Erythroblast (primary cell): ENCODE measurements at places on chromosomes 4 and X.

DNA sequence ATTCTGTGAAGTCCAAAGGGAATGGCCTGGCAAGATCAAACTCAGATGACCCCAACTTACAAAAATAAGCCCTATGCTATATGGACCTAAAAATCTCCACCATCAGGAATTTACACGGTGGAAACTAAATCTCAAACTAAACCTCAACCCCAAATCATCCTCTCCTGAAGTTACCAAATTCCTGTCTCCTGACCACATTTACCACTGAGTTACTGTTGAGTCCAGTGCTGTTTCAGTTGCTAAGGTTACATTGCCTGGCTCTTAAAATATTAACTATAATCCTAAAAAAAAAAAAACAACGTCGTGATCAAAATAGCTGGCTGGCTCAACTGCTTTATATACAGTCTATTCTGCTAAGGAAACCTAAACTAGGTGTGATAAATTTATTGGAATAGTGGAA, 315.2 kb upstream of the SLIT2 start:
- no peak for DNase-seq

DNA sequence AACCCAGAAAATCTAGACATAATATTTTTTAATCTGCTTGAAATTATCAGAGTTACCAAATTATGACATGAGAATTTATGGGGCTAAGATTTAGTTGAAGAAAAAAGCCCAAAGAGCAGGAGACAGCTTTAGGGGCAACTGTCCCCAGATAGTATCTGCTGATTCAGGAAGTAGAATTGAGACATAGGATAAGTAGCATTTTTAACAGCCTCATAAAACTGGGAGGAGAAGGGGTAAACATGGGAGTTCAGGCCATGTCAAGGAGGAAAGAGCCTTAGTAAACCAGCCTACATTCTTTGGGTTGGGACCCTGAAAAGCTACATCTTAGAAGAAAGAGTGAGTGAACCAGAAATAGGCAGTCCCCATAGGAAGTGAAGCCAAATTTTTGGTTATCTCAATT, 9.7 kb upstream of the RAB28 start:
- no peak for DNase-seq

GRCh38 chrX:16005917-16006316, 117.4 kb upstream of the GRPR start:
- no peak for DNase-seq

DNA sequence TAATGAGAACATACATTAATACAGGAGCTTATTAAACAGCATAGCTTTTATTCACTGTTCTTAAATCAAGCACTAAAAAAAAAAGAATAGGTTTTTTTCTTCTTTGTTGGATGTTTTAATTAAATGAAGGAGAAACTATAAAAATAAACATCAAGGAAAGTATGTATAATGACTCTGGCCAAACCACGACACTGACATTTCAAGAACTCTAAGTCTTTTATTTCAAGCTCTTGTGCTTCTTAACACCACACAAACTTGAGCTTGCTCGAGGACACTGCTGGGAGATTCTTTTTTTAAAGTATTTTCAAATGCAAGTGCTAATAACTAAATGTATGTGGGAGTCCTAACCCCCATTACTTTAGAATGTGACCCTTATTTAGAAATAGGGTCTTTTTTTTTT, 204.9 kb upstream of the PPARGC1A start:
- no peak for DNase-seq

- DNase-seq, result no peak
Observed at GRCh38 chrX:54415534-54416350, 24.5 kb upstream of the TSR2 start.

DNA sequence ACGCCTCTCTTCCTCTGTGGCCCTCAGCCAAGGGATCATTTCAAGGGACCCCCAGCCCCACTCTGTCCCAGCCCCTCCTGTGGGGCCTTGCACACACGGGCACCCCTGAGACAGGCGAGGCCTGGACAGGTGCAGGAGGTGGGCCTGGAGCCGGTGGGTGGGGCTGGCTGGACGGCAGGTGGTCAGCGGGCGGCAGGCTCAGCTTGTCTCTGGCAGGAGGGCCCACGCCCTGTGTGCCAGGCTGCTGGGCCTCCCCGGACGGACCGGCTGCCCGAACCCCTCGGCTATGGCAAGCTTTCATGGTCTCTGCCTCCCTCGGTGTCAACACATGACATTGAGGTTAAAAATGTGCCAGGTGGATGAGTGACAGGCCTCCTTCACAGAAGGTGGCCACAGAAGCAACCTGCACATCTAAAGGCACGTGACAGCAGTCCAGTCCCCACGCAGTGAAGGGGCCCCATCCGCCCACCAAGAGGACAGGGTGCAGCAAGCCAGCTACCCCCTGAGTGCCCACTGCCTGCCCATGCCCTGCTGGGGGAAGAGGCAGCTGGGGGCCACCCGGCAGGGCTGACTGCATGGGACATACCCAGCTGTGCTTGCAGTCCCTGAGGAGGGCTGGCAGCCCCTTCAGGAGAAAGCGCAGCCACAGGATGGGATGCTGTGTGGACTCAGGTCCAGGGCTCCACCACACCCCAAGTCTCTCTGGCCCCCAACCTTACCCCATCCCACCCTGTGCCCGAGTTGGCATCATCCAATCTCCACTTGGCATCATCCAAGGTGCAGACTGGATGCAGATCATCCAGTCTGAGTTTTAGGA, 109.3 kb downstream of the FAM53A start:
- no peak for DNase-seq

DNA sequence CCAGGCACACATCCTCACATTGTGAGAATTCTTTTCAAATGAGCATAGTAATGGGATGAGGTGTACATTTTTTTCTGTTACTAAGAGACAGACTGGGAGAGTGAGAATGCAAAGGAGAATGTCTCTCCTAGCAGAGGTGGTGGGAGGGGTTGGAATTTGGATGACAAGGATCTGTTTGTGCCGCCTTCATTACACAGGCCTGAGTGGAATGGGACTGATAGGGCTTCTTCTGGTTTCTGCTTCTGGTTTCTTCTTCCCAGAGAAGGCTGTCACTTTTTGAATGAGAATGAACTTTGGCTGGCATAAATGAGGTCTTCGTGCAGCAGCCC, 55.4 kb downstream of the C4orf51 start:
- DNase-seq, result no peak

DNA sequence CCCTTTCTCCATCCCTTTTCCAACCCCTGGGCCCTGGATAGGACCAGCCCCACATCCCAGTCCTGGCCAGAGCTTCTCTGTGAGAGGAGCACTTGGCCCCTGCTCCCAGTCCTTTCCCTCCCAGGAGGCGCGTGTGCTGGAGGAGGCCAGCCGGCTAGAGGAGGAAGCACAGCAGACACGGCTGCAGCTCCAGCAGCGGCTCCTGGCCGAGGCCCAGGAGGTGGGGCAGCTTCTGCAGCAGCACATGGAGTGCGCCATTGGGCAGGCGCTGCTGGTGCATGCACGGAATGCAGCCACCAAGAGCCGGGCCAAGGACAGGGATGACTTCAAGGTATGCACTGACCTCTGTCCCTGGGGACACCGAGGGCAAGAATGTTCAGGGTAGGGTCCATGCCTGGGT, 87.5 kb downstream of the EVC start:
- DNase-seq, result no peak

DNA sequence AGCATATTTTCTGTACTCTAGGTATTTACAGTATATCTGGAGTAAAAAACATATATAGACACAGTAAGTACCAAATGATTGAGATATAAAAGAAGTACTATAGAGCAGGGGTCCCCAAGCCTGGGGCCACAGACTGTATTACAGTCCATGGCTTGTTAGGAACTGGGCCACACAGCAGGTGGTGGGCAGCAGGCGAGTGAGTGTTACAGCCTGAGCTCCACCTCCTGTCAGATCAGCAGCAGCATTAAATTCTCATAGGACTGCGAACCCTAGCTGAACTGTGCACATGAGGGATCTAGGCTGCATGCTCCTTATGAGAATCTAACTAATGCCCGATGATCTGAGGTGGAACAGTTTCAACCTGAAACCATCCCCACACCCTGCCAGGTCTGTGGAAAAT, 300.7 kb downstream of the NR3C2 start:
- DNase-seq, result no peak

DNA sequence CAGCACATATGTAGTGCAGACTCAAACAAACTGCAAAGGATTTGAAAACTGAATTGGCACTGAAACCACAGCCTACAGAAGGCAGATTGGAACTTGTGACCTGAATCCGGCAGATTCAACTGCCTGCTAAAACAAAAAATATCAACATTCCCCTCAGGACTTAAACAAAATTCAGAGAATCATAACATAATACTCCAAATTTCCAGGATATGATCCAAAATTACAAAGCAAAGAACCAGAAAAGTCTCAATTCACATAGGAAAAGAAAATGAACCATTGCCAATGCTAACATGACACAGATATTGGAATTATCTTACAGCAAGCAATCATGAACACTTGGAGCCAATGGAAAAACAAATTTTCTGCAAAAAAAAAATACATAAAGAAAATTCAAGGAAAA, 250.4 kb downstream of the PRDM5 start:
- no peak for DNase-seq

DNA sequence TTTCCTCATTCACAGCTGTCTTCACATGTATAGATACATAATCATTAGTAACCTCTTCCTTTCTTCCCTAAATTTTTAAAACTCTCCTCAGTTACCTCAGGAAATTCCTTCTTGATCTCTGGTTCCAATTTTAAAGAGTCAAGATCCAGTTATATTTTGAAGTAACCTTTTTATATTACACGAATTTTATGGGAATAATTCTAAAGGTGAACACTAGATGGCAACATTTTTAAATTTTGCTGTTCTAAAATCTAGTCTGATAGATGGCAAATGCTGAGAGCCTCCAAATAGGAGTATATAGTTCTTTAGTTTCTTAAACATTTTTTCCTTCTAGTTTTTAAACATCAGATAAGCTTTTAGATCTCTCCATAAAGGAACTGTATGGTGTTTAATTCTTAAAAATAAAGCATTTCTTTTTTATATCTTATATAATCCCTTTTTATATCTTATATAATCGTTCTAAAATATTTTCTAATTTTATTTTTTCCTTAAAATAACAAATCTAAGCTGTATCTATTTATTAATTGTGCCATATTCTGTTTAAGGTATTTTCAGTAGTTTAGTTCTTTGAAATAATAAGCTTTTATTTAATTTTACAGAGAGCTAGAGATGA, 37.9 kb upstream of the PAPSS1 start:
- peak; percentile 8 for DNase-seq

GRCh38 chr4:115159141-115159540, 45.7 kb upstream of the NDST4 start:
- DNase-seq, result no peak

- no peak for DNase-seq
Observed at GRCh38 chr4:102787944-102788343, 27.2 kb upstream of the MANBA start.

- no peak for DNase-seq
Observed at GRCh38 chr4:40682290-40683101, 52.8 kb upstream of the RBM47 start.

DNA sequence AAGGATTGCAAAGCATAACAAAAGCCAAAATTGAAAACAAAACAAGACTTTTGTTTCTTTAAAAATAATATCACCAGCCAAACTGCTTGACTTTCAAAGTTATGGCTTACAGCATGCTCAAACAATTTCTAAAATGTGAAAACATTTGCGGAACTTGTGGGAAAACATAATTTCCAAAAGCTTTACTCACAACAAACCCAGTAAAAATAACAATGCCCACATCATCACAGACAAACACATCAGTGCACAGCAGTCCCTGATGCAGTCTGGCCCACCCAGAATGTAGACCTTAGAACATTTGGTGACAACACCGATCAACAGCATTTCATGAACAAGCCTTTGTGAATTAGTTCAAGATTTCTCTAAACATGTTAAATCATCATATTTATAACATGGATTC, 98.9 kb downstream of the ARHGAP6 start:
- DNase-seq, result no peak

GRCh38 chr4:137471895-137472294, 60.4 kb downstream of the PCDH18 start:
- DNase-seq, result no peak

DNA sequence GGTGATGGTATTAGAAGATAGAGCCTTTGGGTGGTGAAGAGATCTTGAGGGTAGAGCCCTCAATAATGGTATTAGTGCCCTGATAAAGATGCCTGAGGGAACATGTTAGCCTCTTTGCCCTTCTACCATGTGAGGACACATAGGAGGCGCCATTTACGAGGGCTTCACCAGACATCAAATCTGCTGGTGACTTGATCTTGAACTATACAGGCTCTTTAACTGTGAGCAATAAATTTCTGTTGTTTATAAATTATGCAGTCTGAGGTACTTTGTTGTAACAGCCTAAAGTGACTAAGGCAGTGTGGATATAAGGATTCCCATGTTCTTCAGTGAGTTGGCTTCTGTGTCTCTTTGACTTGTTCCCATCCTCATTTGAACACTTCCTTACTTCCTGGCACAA, 11.8 kb downstream of the MOB1B start:
- peak; percentile 28 for DNase-seq

GRCh38 chr4:7984286-7984925, 44.7 kb upstream of the AFAP1 start:
- no peak for DNase-seq

DNA sequence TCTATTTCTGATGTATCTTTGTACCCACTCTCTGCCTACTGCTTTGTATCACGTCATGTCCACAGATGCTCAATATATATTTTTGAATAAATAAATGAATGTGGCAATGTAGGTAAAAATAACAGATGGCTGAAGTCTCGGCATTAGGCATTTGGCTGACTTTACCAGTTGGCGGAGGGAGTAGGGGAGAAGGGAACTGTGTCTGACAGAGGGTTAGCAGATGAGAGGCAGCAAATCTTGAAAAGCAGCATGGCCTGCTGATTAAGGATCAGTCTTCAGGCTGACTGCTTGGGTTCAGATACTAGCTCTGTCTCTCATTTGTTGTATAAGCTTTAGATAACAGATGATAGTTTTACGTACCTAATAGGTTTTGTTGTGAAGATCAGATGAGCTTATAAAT, 31.9 kb upstream of the RASGEF1B start:
- no peak for DNase-seq

GRCh38 chr4:66926687-66927086, 618.6 kb downstream of the CENPC start:
- no peak for DNase-seq

DNA sequence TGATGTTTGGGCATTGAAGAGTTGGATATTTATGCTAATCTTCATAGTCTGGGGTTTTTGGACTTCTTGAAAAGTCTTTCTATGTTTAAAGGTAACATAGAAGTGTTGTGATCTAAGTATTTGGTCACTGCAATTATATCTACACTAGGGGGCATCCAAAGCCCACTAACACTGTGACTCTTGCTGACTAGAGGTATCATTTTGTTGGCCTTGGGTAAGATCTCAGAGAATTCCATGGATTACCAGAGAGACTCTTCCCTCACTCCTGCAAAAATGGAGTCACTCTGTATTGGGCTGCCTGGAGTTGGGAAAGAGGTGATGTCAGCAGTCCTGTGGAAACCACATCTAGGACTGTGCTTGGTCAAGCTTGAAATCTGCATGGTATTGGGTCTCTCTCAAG, 1077.6 kb downstream of the FAM133A start:
- DNase-seq, result peak; percentile 0

GRCh38 chr4:172245516-172245915, 432.3 kb downstream of the GALNTL6 start:
- DNase-seq, result no peak
